Esophagus squamous epithelium (tissue), 5 donors: ENCODE measurements at places on chromosomes 13 and 19.
A peak's percentile ranks its signal among the peaks of the same experiment; 100 is the strongest.

GRCh38 chr13:49315036-49315565 is 67.4 kb downstream of the CDADC1 start:
- no peak for DNase-seq

DNA sequence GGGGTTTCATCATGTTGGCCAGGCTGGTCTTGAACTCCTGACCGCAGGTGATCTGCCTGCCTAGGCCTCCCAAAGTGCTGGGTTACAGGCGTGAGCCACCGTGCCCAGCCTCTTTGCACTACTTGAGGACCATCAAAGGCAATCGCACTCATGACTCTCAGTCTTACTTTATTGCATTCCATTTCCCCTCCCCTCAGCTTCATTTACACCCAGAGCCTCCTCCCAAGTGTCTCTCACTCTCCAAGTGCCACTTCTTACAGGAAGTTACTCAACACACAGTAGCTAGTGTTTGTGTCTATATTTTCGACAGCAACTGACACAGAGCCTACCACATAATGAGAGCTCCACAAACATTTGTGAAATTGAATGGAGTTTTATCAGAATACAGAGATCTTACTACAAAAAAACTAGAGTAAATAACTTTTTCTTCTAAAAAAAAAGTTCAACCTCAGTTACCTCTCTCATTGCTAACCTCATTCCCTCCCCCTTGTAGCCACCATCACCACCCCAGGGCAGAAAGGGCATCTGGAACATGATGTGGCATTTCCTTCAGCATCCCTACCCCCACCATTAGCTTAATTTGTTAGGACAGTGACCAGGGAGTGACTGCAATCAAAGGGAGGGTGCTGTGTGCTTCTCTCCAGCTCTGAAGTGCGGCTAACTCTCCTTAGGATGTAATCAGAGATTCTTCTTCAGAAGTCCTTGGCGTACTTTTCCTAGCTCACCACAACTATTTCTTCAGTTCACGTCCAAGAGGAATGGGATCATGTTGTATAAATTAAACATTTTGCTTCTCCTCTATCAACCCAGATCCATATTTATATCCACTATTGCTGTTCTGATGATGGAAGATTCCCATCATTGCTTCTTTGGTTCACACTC is 17.0 kb upstream of the RUBCNL start:
- no peak for DNase-seq

GRCh38 chr13:112668924-112669323 is 20.9 kb upstream of the ATP11A start:
- DNase-seq, result no peak

GRCh38 chr13:46495651-46496050 is 57.3 kb upstream of the LRCH1 start:
- DNase-seq, result no peak

- no peak for DNase-seq
Measured at GRCh38 chr13:24460256-24460655, 52.3 kb downstream of the PARP4 start.

- no peak for DNase-seq
Measured at GRCh38 chr13:77250975-77251374, 75.9 kb downstream of the MYCBP2 start.

GRCh38 chr13:27171244-27171826 is at the start of gene USP12:
USP12 (minus strand) TSS chr13:27171811; CDS start chr13:27171639, 172 bp downstream.
- no peak for DNase-seq

DNA sequence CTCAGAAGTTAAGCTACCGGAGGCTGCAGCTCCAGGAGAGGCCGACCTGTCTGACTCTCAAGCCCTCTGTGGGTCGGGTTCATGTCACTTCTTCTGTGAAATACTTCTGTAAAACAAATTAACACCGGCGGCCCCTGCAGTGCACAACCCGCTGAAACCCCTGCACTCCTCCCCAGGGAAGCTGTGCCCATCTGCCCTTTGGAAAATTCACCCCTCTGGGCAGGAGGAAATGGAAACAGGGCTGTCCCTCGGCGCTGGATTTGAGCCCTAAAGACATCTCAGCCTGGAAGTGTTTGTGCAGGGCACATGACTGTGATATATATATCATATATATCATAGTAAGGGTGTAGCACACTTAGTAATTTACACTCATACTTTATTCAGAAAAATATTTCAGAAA is 415.3 kb downstream of the IRS2 start:
- DNase-seq, result no peak

DNA sequence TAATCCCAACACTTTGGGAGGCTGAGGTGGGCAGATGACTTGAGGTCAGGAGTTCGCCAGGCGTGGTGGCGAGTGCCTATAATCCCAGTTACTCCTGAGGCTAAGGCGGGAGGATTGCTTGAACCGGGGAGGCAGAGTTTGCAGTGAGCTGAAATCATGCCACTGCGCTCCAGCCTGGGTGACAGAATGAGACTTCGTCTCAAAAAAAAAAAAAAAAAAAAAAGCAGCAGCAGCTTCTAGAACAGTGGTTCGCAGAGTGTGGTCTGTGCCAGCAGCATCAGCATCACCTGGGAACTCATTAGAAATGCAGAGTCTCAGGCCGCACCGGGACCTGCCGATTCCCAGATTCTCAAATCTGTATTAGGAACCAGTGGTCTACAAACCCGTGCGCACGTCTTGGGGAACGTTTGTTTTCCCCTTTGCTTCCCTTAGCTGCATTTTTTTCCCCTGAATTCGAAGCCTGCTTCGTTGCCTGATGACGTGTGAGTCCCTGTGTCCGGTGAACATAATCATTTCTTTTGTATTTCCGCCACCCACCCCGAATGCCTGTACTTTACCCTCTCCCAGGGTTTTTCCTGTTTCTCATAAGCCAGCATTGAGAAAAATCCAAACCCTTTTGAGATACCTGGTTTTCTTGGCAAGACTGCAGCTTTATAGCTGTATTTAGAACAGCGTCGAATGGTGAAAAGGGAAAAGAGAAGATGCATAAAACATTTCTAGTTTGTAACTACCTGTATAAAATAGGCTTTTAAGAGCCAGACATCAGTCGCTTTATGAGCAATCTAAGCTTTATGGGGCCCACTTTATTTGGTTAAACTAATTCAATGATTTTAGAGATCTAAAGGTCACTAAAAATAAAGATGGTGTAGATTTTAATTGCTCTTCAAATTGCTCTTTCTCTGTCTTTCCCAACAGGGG is 49.8 kb downstream of the BICRA start:
- DNase-seq, result no peak

GRCh38 chr13:98856983-98857382 is 104.5 kb upstream of the SLC15A1 start:
- DNase-seq, result no peak

GRCh38 chr13:53494406-53494805 is 465.8 kb downstream of the OLFM4 start:
- DNase-seq, result no peak

DNA sequence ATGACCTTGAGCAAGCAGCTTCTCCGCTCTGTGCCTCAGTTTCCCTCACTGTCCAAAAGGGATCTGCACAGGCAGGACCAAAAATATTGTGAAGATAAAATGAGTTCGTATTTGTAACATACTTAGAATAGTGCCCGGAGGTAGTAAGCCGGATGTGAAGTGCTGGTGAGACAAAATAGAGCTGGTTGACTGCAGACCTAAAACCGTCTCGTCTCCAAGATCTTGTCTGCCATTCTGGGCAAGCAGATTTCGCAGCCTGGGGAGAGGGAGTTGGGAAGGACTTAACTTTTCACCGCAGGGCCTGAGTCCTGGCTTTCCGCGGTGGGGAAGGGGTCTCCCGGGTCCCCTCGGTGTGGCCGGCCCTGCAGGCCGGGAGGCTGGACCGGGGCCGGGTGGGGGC is 8.2 kb upstream of the BBC3 start:
- DNase-seq, result no peak

GRCh38 chr13:51822106-51822815 is 18.3 kb upstream of the DHRS12 start:
- DNase-seq, result no peak

GRCh38 chr13:97141564-97142005 is 80.5 kb upstream of the MBNL2 start:
- DNase-seq, result peak; percentile 3

DNA sequence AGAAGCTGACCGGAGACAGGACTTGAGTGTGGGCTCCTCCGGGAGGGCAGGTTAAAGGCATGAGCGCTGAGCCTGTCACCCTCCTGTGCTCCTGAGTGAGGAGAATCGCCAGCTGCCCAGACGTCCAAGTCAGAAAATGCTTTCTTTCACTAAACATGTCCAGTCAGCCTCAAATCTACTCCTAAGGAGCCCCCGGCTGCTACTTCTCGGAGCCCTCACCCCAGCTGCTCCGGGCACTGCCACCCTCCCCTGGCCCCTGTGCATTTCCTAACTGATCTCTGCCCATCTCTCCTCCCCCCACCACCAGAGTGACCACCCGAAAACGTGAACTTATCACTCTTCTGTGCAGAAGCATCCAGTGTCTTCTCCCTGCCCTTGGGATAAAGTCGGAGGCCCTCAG is 277.5 kb upstream of the SOX1 start:
- DNase-seq, result no peak

- no peak for DNase-seq
Measured at GRCh38 chr19:45468803-45469131, 971 bp downstream of the FOSB start.

- no peak for DNase-seq
Measured at GRCh38 chr13:43110658-43111057, 87.3 kb downstream of the DNAJC15 start.

DNA sequence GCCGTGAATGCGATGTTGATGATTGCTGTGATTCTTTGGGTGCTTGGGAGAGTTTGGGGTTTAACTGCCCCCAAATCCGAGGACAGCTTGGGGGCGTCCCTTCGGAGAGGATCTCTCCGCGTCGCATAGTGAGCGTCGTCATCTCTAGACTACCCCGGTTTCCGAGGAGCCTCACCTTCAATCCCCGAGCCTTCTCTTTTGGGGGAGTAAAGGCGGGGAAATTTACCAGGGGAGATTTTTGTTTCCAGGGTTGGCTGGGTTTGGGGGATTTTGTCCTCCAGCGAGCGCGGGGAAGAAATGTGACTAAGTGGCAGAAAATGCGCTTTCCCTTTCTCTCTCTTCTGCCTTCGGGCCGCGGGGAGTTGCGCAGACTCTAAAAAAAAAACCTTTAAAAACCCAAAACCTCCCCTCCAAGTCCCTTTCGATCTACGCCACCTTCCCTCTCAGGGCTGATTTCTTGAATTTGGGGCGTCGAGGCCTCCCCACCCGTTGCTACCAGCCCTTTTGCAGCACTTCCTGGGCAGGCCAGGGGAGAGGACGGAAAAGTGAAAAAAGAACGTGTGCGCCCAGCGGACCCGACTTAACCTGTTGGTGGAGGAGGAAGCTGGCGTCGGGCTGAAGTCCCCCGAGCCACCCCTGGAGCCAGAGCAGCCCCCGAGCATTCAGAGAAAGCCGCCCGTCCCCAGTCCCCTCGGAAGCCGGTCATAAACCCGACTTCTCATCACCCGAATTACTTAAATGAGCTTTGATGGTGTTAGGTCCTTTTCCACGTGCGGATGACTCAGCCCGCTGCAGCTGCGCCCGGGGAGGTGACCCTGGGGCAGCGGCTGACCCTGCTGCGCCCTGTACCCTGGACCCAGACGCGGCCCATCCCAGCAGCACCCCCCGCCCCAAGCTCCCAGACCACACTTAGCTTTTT is 17.7 kb downstream of the NFIX start:
- no peak for DNase-seq

- DNase-seq, result no peak
Measured at GRCh38 chr13:89382981-89383380, 1711.8 kb downstream of the SLITRK5 start.

DNA sequence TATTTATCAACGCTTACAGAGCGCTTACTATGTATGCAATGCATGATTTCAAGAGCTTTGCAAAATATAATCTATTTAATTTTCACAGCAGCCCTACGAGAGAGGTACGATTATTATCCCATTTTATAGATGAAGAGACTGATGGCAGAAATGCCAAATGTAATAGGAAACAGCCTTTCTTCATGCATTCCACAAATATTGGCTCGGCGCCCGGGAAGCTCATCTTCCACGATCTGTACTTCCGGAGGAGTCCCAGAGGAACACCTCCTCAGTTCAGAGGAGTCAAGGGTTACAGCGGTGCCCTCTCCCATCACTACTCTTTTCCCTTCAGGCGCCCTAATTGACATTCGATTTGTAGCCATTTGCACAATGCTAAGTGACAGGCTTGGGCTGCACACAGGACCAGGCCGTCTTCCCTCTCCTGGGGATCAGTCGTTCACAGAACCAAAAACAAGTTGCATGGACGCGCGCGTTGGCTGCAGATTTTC is 1.1 kb upstream of the ARHGAP35 start:
- no peak for DNase-seq

DNA sequence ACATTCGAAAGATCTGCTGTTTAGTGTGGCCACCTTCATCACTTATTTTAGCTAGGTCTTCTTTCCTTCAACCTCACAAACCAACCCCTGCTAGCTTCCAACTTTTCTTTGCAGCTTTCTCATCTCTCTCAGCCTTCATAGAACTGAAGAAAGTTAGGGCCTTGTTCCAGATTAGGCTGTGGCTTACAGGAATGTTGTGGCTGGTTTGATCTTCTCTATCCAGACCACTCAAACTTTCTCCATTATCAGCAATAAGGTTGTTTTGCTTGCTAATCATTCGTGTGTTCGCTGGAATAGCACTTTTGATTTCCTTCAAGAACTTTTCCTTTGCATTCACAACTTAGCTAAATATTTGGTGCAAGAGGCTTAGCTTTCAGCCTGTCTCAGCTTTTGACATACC is 44.7 kb downstream of the CARS2 start:
- no peak for DNase-seq

- DNase-seq, result no peak
Measured at GRCh38 chr13:31369213-31369612, 169.4 kb downstream of the B3GLCT start.
